Activated CD4-positive, alpha-beta T cell treated with anti-CD3 and anti-CD28 coated beads for 4 hours (primary cell): ENCODE measurements at places on chromosomes 16 and 17.
A peak's percentile ranks its signal among the peaks of the same experiment; 100 is the strongest.

DNA sequence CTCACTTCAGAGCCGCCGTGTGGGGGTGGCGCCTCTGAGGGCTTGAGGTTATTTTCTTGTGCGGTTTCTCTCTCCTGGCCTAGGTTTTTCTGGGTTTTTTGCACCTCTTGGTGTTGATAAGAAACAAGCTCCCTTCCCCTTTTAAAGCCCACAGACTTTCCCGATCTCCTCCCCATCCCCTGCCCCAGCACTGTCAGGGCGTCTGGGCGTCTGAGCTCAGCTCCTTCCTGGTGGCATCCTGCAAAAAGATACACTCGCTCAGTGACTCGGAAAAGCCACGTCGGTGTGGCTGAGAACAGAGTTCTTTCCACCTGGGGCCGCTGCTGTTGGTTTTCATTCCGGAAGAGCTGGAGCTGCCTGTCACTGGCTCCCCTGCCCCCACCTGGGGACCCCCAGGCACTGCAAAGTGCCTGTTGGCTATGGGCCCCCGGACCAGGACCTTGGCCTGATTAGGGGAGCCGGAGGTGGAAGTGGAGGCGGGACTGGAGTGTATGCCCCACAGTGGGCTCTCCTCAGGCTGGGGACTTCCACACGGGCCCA is 14.5 kb downstream of the BAIAP2 start:
- DNase-seq = no peak

DNA sequence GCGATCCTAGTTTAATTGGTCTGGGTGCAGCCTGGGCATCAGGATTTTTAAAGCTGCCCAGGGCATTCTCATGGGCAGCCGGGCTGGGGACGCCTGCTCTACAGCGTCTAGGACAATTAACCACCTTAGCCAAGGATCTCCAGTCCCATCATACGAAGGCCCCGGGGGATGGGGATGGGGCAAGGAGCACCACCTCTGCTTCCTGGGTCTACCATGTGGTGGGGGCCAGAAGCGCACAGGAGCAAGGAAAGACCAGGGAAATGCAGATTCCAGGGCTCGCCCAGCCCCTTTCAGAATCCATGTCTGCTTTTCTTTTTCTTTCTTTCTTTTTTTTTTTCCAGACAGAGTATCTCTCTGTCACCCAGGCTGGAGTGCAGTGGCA is 29.3 kb downstream of the TBC1D16 start:
- no peak for DNase-seq

DNA sequence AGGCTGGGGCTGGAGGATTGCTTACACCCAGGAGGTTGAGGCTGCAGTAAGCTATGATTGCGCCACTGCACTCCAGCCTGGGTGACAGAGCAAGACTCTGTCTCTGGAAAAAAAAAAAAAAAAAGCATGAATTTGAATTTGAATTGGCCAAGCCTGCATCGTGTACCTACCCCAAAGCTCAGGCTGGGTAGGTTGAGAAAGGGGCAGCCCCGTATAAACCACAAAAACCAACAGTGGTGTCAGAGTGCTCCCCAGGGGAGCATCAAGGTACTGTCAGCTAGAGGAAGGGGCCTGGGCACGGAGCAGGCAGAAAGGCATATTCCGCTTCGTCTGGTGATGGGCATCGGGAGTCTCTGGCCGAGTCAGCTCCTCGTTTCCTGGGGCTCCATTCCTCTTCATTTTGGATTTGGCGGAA is 40.9 kb downstream of the RAP1GAP2 start:
- DNase-seq = peak; percentile 33

- DNase-seq = no peak
These were observed 40.4 kb upstream of the SLFN13 start for GRCh38 chr17:35488991-35489390.

- no peak for DNase-seq
These were observed 84.8 kb downstream of the MRM1 start for GRCh38 chr17:36686123-36686669.

DNA sequence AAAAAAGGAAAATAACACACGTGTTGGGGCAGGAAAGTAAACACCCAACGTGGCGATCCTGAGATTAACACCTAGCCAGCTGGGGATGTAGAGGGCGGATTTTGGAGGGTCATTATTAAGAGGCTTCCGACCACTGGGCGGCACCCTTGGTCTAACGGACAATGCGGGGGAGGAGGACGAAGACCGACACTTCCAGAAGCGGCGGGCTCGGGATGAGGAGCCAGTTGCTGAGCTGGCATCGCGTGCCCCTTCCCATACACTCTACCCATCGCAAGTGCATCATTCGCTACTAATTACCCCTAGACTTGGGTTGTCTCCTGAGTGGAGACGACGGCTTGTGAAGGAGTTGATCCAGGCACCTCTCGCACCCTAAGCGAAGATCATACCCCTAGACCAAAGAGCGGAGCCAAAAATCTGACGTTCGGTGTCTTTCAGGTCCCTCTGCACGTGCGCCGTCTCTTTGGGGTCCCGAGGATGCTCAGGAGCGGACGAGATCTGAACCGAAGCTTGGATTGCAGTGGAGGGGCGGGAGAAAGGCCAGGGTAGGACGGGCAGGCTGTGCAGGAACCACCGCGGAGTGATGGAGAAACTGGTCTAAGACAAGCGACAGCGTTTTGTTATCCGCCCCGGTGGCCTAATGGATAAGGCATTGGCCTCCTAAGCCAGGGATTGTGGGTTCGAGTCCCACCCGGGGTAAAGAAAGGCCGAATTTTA is 17.6 kb downstream of the ZNF213 start:
- peak; percentile 84 for DNase-seq

GRCh38 chr16:5605404-5605803 is 507.8 kb upstream of the EEF2KMT start:
- no peak for DNase-seq

DNA sequence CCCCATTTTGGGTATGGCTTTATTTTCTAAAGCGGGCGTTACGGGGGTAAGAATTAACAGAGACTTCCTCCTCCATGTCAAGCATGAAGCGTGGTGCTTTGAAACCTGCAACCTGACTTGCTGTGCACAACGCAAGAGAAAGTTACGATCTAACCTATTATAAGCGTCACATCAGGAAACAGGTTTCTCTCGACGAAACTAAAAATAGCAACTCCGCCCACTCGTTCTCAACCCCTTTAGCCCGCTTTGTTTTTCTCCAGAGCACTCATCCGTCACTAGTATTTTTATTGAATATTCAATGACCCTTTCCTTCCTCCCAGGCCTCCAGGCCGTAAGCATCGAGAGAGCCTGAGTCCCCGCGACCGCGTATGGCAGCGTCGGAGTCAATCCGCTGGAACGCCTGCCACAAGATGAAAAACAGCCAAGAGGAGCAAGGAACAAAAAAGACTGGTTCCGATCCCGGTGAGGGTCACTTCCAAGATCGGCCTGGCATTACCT is 555 bp downstream of the NUP88 start:
- peak; percentile 66 for DNase-seq

GRCh38 chr17:77225265-77225664 is 84.5 kb downstream of the SEC14L1 start:
- no peak for DNase-seq

- peak; percentile 8 for DNase-seq
These were observed 21.8 kb downstream of the YPEL2 start for GRCh38 chr17:59353106-59353854.
